LoVo (cell line): ENCODE measurements at places on chromosomes 6 and 20.

DNA sequence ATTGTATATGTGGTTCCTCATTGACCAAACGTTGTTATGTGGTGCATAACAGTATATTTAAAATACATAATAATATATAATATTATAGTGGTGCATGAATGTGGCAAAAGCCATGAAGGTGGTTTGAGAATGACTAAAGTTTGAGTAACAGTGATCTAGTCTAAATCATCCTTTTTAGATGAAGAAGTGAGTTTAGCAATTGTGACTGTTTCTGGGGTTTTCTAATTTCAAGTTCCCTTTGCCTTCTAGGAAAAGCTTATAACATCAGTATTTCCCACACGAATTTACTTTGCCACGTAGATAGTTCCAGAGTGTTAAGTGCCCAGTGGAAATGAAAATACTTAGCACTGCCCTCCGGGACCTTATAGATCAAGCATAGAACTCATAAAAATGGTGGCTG is 40.9 kb downstream of the ARFGEF2 start:
- DNase-seq, result no peak

DNA sequence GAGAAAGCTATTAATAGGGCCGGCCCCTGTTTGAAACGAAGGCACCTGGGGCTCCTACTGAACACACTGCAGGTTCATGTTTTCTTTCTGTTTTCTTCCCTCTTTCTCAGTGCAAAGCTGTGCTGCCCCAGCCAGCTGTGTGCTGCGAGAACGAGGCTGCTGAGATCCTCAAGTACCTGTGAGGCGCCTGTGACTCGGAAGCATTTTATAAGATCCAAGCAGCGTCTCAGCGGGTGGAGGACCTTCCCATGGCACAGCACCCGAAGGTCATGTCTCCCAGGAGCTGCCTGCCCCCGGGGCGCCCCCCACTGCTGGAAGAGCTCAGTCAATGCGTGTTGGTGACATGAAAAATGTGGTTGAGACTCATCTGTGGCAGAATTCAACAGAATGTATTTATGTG is 66.3 kb downstream of the SMOC2 start:
- DNase-seq, result no peak

DNA sequence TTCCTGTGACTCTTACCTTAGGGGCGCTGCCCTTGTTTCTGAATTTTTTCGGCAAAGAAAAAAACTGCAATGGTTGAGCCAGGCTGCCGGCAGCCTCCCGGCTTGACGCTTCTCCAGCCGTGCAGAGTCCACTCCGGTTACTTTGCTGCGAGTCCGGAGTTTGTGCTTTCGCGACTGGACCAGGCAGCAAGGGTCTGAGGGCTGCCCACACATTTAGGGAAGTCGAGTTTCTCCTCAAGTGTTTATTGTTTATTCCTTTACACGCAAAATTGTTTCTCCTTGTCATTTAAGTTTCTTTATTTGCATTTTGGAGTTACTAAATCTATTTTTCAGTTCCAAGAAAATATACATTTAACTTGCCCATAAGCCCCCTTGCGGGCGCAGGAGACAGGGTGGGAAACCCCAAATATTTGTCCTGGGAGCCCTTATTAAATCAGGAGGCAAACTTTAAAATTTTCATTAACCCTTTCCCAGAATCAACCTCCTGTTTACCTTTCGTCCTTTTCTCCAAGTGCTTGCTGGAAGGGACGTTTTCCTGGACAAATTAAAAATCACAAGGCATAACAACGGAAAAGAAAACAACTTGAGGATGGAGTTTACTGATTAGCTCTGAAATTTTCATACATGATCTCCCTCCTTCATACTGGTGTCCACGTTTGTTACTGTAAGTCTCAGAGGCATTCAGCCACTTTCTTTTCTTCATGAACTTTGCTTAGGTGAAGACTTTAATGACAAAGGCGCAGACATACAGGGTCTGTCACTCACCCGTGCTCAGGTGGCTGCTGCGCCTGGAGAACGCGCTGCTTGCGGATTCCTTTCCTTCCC is 1.7 kb upstream of the PDE10A start:
- no peak for DNase-seq

GRCh38 chr20:4656491-4656890 is 65.2 kb upstream of the PRND start:
- no peak for DNase-seq

DNA sequence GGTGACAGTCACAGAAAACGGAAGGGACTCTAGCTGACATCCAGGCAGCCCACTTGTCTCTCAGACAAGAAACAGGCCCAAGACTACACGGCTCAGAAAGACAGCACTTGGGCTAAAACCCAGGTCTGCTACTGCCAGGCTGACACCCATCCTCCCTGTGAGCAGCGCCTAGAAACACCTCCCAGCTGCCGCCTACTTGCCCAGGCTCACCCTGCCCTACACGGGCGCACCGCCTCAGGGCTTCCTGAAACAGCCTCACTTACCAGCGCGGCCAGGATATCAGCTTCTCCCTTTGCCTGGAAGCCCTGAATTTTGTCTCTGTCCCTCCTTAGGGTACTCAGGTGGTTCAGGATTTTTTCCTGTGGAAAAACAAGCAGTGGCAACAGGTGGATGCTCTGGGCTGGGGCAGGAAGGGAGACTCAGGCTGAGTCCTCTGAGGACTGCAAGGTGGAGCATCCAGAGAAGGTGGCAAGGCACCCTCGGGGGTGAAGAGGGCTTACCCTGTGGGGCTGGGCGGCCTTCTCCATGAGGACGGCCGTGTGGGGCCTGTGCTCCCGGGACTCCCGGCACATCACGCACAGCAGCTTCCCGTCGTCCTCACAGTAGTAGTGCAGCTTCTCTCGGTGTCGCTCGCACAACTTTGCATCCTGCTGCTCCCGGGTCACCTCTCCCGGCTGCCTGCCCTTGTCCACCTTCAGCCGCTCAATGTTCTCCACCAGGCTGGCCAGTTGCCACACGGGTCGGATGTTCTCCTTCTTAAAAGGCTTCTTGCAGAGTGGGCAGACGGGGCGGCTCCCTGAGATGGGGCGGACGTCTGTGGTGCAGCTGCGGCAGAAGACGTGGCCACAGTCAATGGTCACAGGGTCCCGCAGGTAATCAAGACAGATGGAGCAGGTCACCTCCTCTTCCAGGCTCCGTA is 14.8 kb downstream of the TRIM26 start:
- no peak for DNase-seq
